Activated CD4-positive, alpha-beta T cell treated with anti-CD3 and anti-CD28 coated beads, Interleukin-2, amount 10 ng/mL, durations not matched to agents 24 days and 14 days (primary cell): ENCODE measurements at places on chromosomes 12 and 14.

DNA sequence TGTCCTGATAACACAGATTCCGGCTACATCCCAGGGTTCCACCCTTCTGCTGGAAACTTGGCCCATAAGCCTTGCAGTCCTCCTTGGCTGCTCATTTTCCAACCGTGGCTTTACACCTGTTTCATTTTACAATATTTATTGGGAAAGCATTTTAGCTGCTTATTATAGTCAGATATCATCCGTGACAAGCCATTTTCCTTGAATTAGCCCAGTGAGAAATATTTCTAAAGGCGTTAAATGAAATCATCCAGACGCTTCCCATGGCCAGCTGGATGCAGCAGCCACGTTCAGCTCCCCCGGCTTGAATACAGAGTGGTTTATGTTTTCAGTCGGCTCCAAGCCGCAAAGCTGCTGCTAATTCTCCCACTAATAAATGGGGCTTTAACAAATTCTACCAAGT lies 245.0 kb upstream of the PELI2 start:
- no peak for DNase-seq

DNA sequence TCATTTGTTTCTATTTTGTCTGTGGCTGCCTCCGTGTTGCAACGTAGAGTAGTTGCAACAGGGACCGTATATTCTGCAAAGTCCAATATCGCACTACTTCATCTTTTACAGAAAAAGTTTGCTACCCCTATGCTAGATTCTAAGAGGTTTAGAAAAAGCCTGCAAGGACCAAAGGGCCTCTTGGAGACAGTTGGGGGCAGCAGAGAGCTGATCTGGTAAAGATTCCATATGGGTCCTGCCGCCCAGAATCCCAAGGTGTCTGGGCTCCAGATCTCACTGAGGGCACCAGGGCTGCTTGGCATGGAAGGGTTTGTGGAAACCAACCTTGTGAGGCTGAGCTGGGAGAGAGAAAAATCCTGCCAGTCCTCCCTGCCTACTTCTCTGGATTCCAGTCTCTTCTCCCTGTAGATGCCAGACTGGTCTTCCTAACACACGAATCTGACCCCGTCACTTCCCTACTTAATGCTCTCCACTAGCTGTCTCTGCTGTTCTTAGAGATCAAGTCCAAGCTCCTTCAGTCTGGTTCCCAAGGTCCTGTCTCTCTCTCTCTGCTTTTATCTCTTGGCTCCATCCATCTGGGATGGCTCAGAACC lies 74.6 kb downstream of the GLRX5 start:
- no peak for DNase-seq

GRCh38 chr14:101131451-101131916 lies 228.0 kb upstream of the RTL1 start:
- no peak for DNase-seq

- no peak for DNase-seq
Measured at GRCh38 chr12:80925237-80925636, 12.5 kb downstream of the LIN7A start.

- DNase-seq: no peak
Measured at GRCh38 chr12:11601647-11602046, 47.8 kb upstream of the ETV6 start.

- DNase-seq: no peak
Measured at GRCh38 chr12:100972121-100972520, 177.5 kb downstream of the ANO4 start.

DNA sequence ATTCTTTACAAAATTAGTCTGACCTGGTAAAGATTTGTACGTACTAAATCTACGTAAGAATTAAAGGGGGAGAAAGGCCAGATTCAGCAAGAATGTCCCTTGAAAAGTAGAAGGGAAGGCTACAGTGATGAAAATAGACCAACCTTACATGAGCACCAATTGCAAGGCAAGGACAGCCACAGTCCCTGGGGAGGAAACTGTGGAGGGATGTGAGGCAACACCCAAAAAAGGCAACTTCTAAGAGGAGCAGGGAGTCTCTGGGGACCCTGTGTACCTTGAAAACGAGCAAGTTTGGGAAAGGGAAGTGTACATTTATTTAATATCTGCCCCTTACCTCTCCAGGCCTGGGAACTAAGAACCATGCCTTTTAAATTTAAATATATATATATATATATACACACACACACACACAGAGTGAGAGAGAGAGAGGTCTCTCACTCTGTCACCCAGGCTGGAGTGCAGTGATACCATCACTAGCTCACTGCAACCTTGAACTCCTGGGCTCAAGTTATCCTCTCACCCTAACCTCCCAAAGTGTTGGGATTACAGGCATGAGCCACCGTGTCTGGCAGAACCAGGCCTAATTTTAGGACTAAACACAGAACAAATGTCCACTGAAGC lies 56.4 kb downstream of the TMCC3 start:
- DNase-seq: no peak

GRCh38 chr12:2234091-2234490 lies 181.3 kb downstream of the CACNA1C start:
- DNase-seq: no peak

- no peak for DNase-seq
Measured at GRCh38 chr14:77416836-77417235, 6.5 kb downstream of the NOXRED1 start.

DNA sequence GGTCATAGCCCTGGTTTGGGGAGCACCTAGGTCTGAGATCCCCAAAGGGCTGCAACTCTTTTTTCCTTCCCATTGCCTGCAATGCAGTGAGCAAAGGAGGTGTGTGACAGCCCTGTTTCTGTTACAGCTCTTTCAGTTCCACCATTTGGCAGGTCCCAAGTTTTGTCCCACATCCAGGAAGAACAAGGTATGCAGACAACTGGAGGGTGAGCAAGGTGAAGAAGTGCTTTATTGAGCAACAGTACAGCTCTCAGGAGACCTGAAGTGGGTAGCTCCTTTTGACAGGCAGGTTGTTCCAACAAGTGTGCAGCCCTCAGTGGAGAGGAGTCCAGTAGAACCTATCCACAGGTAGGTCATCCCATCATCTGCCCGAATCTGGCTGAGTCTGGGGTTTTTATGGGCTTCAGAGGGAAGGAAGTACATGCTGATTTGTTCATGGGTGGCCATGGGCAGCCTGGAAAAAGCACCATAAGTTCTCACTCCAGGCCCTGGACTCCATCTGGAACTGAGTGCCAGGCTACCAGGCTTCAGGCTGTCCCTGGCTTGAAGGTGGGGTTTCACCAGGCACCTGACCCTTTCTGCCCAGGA lies 62.8 kb upstream of the NAV3 start:
- no peak for DNase-seq

DNA sequence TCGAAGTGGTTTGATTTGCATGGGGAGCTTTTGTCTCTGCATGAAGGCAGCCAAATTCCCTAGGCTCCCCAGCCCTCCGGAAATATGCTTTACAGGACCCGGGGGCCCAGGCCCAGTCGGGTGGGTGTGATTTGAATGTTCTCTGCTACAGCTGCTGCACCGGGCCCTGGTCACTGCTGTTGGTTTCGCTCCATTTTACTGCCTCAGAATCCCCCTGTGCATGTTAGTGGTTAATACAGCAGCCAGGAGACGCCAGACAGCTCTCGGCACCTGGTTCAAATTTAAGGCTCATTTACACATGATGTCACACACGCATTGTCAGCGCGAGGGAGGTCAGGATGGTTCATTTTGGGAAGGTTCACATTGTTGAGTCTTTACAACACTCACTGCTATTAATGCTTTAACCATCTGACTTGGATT lies 99.6 kb downstream of the SLC38A6 start:
- no peak for DNase-seq

DNA sequence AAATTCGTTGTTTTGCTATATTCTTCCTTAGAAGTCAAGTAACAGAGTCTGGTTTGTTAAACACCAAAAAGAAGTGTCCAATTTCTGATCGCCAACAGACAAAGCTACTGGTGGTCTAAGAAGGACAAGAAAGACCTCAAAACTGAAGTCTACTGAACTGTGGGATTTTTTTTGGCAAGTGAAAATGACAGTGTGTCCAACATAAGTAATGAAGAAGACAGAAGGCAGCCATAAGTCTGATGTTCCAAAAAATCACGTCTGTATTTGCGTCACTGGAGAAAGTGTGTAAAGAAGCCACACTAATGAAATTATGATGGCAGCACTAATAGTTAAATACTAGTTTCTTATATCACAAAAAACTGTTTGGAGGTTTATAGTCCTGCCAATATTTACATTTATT lies 32.6 kb downstream of the WASHC3 start:
- DNase-seq: no peak

GRCh38 chr12:88921890-88922532 lies 341.7 kb upstream of the KITLG start:
- no peak for DNase-seq

- DNase-seq: no peak
Measured at GRCh38 chr14:33452995-33453394, 497.9 kb downstream of the EGLN3 start.

DNA sequence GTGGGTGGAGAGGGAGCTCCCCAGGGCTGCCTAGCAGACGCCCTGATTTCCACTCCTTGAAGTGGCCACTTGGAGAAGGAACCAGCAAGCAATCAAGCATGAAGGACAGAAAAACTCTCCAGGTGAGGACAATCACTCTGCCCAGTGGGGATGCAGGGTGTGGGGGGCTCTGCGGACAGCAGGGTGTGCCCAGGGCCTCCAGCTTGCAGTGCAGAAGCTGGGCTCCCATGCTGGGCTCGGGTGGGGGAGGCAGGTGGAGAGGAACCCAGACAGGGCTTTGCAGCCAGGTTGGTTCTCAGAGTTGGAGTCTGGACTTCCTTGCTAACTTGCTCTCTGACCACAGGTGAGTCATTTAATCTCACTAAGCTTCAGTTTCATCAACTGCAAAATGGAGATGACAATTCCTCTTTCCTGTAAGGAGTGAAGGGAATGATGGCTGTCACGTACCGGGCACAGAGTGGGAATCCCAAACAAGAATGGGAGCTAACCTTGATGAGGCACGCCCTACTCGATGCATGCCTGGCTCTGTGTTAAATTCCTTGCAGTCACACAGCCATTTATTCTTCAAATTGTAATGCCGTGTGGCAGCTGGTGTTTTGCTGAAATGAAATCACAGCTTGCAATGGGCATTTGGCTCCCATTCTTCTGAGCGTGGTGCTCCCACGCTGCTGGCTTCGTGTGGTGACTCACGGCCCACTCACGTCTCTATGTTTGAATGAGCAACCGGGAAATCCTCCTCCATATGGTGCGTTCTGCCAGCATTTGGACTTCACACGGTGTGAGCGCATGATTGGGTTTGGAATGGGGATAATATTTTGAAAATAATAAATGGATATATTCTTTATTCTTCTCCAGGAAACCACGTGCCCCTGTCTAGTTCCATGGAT lies 75.2 kb downstream of the PRIMA1 start:
- no peak for DNase-seq

DNA sequence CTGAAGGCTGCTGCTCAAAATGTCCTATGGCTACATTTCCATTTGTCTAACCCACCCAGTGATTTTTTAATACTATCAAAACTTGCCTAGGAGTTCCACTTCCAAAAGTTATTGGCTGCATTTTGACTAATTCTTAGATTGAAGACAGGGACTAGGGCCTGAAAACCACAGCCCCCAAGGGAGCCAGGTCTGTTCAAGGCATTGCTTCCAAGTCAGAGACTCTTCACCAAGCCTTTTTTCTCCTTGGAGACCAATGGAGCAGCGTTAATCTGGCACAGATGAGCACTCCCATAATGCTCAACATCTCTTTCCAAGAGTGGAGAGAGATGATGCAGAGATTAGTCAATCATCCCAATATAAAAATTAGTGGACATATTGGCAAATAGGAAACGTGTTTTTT lies 112.5 kb upstream of the HIF1A start:
- no peak for DNase-seq

DNA sequence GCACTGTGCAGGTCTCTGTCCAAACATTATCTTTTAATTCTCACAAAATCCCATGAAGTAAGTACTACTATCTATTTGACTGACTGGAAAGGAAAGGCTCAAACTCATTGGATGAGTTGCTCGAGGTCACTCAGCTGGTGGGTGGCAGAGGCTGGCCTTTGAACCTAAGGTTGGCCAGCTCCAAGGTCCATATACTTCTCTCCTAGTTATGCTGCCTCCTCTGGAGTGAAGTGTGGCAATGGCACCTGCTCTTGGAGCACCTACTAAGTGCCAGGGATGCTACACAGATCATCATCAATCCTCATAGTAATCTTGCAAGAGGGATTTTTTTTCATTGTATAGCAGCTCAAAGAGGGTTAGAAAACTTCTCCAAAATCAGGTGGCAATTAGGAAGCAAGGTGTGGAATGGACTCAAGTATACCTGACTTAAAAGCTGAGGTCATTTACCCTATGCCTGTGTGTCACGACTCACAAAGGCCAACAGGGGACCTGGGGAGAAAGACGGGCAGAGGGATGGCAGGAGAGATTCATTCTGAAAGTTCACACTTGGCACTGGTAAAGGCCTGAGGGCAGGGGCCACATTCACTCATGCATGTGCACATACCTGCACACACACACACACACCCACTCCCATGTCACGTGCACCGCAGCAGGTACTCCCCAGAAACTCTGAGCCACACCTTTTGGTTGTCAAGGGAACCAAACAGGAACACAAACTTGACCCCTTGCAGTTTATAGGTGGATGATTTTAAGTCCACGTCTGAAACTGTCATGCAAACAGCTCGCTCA lies 146.4 kb downstream of the FOXN3 start:
- no peak for DNase-seq

DNA sequence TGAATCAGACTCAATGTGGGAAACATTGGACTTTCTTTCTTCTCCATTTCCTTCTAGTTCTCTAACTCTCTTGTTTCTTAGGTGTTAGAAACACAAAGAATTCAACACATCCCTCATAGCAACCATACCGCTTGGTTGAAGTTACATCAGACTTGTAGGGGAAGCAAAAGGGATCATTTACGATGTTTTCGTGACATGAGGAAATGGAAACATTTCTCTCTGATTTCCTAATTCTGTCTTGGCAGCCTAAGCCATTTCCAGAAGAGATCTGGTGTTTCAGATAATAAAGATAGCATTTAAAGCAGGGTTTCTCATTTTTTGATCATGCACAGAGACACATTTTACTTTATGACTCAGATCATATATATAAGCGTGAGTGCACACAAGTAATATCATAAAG lies 202.0 kb downstream of the TMEM132C start:
- no peak for DNase-seq

DNA sequence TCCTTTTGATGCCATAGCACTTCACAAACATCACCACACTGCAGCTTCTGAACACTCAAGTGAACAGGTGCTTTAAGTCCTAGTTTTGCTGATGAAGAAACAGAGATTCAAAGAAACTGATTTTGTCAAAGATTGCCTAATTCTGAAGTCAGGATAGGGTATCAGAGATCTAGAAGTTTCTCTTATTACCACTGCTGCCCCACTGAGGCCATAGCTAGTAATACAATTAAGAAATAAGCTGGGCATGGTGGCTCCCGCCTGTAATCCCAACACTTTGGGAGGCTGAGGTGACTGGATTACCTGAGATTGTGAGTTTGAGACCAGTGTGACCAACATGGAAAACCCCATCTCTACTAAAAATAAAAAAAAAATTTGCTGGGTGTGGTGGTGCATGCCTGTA lies 458.3 kb upstream of the SEL1L start:
- no peak for DNase-seq

- no peak for DNase-seq
Measured at GRCh38 chr14:105409364-105409763, 10.3 kb upstream of the MTA1 start.

DNA sequence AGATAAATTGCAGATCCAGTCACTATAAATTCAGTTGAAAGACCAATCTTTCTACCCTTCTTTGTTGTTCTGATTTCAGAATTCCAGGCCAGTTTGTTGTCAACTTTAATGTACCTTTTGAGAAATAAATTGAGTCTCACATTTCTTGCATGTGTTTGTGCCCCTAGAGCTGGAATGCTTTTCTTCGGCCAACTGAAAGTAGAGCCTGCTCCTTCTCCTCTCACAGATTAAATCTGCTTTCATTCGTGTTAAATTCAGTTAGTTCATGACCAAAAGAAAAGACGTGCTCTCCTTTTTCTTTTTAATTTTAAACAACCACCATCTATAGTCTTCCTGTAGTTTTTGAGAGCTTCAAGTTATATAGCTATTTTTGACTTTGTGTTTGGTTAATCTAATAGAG lies 22.9 kb downstream of the SOCS2 start:
- no peak for DNase-seq
